ENCODE measurements at places on chromosomes 1 and 21.

GRCh38 chr21:34698270-34699015, 29.6 kb downstream of the CLIC6 start:
- no peak for DNase-seq

DNA sequence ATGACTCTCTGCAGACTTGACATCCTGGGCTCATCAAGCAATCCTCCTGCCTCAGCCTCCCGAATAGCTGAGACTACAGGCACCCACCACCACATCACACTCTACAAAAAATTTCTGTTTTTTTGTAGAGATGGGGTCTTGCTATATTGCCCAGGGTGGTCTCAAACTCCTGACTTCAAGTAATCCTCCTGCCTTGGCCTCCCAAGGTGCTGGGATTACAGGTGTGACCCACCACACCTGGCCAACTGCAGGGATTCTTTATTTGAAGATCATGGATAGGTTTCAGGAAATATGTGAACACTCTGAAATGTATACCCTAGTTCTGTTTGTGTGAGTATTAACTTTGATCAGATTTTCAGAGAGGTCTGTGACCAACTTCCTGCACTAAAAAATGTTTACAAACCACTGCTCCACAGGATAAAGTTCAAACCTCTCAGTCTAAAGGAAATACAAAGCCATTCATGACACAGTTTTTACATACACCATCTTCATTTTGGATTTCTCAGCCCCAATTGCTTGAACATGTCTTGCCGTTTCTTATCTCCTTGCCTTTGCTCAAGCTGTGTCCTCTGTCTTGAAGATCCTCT, 252.3 kb upstream of the FGGY start:
- no peak for DNase-seq

DNA sequence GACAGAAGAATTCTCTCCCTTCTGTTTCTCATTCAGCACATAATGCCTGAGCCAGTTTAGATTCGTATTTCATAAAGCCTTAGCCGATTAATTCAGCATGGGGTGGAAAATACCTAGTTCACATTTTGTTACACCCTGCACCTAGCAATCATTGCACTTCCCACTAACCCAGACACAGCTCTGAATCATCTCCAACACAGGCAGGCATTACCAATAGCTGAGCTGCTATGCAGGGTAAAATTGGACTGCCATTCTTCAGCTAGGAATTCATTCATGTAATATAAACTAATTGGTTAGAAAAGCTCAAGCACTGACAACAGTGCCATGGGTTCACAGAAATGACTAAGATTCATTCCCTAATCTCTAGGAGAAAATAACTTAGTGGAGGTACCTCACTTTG, 26.9 kb upstream of the NKAIN1 start:
- no peak for DNase-seq

DNA sequence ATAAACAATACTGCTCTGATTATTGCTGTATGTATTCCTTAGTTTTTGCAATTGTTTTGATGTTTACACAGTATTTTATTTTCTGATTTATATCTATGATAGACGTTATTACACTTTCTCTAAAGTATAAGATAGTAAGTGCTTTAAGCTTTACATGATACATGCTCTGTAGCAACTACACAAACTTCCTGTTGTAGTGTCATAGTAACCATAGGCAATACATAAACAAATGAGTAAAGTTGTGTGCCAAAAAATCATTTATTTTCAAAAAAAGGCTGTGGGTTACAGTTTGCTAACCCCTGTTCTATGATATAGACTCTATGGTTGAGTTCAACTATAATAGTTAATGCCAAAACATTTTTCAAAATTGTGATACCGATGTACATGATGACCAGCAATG, 1156.4 kb downstream of the AMY1C start:
- DNase-seq: no peak

DNA sequence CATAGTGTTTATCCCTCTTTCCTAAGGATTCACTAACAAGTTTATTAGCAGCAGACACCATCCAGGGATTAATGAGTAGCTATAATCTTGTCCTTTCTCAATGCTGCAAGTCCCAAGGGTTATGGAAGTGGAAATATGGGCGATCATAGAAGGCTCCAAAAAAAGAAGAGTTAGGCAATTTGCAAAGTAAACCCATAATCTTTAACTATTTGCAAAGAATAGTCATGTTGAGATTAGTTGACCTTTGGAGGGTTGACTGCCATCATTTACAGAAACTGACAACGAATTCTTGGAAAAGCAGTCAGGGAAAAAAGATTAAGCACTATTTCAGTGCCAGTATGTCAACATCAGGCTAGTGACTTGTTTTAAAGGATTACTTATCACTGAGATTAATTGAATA, 169.9 kb downstream of the KCNT2 start:
- DNase-seq: no peak

DNA sequence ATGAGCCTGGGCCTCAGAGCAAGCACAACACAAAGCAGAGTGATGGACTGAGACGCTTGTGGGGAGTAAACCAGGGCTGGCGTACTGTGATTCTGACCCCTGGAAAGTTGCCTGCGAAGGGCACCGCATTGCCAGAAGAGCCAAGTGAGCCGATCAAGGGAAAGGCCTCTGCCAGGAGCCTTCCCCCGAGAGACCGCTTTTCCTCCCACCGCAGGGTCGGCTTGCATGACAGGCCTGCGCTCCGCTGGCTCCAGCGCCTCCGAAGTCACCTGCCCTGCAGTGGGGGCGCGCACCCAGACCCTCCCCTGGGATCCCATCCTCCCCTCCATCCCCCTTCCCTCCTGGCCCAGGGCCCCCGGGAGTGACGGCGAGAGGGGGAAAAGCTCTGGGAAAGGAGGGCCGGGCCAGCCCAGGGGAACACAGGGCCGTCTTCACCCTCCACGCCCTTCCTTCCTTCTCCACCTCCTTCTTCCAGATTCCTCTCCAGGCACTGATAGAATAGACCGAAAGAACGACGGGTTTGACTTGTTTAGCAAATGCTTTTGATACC, 165.0 kb downstream of the TRIM33 start:
- no peak for DNase-seq

DNA sequence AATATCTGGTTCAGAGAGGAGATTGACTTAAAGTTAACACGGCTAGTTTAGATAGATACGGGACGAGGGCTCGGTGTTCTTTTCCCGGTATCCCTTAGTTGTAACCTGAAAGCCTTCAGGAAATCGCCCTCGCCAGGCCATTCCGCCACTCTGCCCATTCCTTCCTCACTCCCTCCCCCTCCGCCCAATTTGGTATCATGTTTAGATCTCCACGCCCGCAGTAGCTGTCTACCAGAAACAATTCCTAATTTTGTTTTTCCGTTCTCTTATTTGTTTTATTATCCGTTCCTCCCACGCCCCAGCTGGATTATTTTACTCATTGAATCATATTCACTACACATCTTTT, 685 bp upstream of the VAMP4 start:
- no peak for DNase-seq

DNA sequence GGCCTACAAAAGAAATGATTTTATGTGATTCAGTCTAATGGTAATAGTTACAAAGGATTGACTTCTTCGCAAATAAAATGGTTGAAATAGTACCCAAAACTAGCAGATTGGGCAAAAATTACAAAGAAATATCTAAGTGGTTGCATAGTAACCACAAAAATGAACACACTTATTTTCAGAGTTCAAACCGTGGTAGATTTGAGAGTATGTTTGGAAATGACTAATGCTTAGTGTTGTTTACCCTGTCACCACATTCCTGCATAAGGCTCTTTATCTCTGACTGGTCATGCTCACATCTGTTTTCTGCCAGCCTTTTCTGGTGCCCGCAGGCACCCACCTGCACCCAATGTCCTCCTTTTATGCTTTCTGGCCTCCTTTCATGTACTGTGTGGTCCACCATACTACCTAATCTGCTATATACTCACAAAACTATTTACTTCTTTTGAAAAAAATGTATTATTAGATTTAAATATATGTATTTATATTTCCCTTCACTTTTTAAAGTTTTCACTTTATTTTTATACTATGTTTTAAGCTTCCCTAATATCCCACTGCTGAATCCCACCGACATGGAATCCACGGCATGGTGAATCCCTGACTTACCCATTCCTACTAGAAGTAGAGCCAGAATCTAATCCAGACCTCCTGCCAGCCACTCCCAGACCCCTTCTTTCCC, 30.3 kb downstream of the PTPRC start:
- no peak for DNase-seq

GRCh38 chr1:240350910-240351331, 259.2 kb downstream of the FMN2 start:
- no peak for DNase-seq

GRCh38 chr1:58157256-58157655, 389.3 kb downstream of the OMA1 start:
- DNase-seq: no peak

GRCh38 chr1:200708769-200709168, 29.9 kb upstream of the CAMSAP2 start:
- DNase-seq: no peak

DNA sequence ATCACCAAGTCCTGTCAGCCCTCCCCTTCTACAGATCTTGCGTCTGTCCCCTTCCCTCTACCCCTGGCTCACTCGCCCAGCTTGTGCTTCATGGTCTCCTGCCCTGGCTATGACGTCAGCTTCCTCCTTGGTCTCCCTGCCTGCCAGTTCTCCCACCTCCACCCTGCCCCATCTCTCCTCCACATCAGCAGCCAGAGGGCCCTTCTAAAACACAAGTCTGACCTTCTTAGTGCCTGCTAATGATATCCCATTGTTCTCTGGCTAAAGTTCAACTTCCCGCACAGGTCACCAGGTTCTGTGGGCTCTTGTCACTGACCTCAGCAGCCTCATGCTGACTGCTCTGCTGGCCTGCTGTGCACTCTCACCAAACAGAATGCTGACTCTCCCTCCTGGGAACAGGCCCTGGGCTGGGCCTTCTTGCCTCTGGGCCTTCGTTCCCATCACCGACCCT, 24.7 kb upstream of the MYCL start:
- DNase-seq: no peak

GRCh38 chr1:7588457-7588827, 182.7 kb upstream of the VAMP3 start:
- no peak for DNase-seq

DNA sequence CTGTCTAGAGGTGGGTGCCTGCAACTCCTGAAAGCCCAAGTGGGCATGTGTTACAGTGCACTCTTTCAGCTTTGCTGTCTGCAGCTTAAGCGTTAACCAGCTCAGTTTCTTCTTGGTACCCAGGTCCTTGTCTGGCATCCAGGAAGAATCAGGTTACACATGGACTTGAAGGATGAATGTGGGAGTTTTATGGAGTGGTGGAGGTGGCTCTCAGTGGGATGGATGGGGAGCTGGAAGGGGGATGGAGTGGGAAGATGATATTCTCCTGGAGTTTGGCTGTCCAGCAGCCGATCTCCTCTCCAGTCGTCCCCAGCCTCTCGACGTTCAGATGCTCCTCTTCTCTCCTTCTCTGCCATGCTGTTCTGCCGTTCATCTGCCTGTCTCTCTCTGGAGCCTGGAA, 9.4 kb downstream of the METTL18 start:
- no peak for DNase-seq

- DNase-seq: no peak
Observed at GRCh38 chr1:93817819-93818569, 61.0 kb downstream of the DNTTIP2 start.

DNA sequence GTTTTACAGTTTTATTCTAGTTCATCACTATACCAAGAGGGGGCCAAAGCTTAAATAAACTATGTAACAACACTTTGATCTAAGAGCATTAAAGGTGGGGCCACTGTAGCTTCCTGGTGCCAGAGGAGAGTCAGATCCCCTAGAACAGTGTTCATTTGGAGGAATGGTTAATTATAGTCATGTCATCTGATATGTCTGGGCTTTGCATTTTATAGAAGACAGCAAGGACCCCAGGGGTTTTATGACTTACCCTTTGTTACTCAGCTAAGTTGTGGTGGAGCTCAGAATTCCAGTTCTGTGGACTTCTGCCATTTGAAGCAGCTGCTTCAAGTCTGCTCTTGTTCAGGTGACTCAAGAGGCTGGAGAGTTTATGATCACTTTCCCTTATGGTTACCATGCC, 16.7 kb downstream of the KDM4A start:
- DNase-seq: no peak

GRCh38 chr1:65147424-65148177, 402 bp upstream of the AK4 start:
- DNase-seq: peak; percentile 40

- DNase-seq: no peak
Observed at GRCh38 chr1:178580876-178581275, 68.0 kb downstream of the TEX35 start.

DNA sequence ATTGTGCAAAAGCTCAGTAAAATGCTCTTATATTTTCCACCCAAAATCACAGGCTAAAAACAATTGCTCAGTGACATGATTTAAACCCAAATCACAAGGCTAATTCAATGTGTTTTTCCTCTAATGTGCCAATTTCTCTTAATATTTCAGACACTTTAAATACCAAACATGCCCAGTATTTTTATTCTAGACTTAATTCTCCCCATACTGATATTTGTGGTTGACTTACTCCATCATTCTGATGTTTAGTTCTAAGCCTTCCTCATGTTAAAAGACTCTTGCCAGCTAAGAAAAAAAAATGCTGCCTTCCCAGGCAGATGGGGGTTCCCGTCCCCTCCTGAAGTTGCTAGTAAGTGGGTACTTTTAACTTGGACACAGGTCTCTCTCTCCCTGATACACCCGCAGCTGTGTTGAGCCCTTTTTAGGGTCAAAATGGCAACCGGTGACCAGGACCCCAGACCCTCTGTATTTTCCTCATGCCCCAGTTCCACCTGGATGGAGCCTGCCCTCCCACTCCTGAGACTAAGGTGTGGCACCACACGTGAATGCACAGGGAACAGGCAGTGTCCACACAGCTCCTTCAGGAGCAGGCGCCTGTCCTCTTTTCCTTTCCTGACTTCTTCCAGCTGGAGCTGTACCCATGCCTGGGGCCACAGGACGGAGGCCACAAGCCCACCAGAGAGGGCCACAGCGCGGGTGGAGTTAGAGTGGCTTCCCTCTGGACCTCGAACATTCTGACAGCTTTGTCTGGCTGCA, 118.9 kb downstream of the RIPK4 start:
- DNase-seq: no peak

DNA sequence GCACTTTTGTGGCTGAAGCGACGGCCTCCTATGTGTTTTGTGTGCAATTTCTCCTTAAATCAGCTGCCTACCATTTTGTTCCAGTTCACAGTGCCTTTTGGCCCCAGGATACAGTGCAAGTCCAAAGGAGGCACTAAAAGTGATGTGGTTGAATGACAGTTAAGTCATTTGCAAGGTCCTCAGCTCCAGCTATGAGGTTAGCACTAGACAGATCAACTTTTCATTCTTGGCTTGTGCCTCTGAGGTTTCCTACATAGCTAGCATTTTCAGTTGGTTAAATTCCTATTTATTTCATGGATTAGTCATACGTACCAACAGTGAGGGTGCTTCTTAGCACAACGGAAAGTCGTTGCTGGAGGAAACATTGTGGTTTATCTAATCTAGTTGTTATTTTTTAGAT, 59.3 kb upstream of the NTPCR start:
- no peak for DNase-seq
